ENCODE measurements at places on chromosomes 6 and 20. TPM values are rescaled to one million over a fixed set of nuclear protein-coding genes. Genes with fewer than 3 reads are reported as not detected.

The INSM1 gene
- total RNA-seq: not detected

The SOX18 gene
- 0.54 TPM for total RNA-seq

The RNGTT gene
- 9.4 TPM for total RNA-seq

The AK9 gene
- 3.0 TPM for total RNA-seq

DNA sequence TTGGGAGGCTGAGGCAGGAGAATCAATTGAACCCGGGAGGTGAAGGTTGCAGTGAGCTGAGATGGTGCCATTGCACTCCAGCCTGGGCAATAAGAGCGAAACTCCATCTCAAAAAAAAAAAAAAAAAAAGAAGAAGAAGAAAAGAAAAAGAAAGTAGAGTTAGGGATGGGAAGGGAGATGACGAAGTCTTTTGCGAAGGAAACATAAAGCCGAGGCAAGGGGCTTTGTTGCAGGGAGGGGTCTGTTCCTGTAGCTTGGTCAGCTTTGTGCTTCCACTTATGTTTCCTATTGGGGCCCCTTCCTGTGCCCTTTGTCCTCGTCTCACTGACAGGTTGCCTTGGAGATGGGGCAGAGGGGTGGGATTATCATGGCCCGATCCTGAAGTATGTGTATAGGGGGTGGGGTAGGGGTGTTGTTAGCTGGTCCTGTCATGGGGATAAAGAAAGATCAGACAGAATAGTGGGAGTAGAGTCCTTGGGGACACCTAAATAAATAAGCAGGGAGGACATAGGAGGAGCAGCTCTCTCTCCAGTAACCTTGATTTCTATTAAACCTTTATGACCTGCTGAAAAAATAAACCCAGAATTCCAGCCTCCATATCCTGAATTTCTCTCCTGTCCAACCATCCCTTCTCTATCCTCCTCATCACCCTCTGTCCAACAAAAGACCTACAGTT is 1.1 kb upstream of the CLIC1 start:
- DNase-seq: peak; percentile 93

DNA sequence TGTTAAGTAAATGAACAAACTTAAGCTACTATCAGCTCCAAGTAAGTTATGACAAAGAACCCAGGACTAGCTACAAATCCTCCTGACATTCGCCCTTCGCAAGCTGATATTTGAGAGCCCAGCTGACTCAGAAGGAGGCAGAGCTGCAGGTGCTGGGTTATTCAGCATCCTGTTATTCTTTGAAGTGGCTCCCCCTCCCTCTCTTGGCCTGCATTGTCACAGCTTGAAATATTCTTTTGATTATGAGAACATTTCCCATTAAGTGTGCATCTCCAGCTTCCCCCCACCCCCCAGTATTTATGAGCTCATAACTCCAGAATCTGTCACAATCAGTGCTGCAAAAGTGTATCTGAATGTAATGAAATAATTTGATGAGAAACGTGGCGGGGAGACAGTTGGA is 78.8 kb upstream of the RALY start:
- no peak for DNase-seq

- DNase-seq: no peak
These were observed 1.0 kb downstream of the SGK1 start for GRCh38 chr6:134316733-134317431.

Data from hematopoietic multipotent progenitor cell (in vitro differentiated cells).